A172 (cell line): ENCODE measurements at places on chromosomes 4 and X.

DNA sequence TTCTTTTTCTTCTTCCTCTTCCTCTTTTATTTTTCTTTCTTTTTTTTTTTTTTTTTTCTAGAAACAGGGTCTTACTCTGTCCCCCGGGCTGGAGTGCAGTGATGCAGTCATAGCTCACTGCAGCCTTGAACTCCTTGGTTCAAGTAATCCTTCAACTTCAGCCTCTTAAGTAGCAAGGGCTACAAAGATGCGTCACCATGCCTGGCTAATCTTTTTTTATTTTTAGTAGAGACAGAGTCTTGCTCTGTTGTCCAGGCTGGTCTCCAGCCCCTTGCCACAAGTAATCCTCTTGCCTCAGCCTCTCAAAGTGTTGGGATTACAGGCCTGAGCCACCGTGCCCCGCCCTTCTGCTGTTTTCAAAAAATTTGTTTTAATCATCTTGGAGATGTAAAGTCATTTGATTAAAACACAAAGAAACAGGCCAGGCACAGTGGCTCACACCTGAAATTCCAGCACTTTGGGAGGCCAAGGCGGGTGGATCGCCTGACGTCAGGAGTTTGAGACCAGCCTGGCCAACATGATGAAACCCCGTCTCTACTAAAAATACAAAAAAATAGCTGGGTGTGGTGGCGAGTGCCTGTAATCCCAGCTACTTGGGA, 28.1 kb downstream of the SYNPO2 start:
- no peak for DNase-seq

DNA sequence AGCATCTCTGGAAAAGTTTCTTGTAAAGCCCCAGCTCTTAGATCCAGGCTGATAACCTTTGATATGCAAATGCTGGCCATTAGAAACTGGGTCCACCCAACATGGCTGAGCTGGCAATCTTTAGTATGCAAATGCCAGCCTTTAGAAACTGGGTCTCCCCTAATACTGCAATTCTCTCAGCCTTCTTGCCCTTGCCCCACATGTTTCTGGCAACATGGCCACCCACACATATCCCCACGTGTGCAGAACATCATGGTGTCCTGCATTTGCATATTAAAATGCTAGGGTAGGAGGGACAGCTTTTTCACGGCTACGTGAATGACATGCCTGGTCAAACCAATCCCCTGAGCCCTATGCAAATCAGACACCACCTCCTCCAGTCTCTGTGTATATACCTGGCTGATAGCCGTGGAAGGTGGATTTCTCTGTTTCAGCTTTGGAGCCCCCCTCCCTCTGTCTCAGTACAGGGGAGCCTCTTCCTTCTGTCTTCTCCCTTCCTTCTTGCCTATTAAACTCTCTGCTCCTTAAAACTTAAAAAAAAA, 344.0 kb upstream of the NWD2 start:
- no peak for DNase-seq

GRCh38 chrX:10208953-10209352, 52.2 kb downstream of the CLCN4 start:
- no peak for DNase-seq

- DNase-seq = peak; percentile 45
These were observed 138.8 kb upstream of the DCAF8L1 start for GRCh38 chrX:28120072-28120471.

DNA sequence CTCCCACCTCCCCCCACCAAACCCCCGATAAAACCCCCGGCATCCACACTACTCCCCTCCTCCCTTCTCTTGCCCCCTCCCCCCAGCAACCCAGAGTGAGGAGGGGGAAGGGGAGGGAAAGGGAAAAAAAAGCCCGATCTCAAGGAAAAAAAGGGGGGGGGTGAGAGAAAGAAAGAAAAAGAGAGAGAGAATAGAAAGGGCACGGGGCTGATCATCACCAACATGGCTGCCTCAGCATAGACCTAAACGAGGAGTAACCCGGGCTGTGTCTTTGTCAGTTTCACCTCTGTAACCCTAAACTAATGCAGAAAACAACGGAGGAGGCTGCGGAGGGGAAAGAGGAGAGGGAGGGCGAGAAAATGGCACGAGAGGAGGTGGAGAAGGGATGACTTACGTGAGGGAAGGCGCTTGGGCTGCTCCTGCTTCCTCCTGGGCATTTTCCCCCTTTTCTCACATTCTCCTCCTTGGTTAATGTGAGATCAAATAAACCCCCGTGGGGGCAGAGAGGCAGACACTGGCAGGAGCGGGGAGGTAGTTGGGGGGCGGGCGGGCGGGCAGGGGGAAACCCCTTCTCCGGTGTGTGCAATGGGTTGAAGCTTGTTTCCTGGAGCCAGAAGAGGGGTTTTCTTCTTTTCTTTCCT, 532 bp downstream of the ZNF827 start:
- peak; percentile 18 for DNase-seq

DNA sequence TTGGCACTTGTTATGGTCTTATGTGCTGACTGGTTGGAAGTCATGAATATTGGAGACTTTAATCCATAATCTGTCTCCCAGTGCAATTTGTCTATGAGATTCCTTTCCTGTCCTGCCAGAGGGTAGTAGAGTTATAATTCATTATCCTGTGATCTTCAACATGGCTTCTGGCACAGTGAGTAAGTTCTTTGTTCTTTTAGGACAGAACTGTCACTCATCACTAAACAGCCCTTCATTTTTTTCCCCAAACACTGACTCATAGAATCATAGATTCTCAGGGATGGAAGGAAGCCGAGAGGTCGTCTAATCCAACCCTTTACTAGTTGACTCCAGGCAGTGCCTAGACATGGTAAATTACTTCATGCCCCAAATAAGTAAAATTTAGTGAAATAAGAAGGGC, 78.4 kb downstream of the LUZP4 start:
- DNase-seq = no peak

GRCh38 chrX:110310000-110310790, 7.7 kb downstream of the AMMECR1 start:
- DNase-seq = no peak

DNA sequence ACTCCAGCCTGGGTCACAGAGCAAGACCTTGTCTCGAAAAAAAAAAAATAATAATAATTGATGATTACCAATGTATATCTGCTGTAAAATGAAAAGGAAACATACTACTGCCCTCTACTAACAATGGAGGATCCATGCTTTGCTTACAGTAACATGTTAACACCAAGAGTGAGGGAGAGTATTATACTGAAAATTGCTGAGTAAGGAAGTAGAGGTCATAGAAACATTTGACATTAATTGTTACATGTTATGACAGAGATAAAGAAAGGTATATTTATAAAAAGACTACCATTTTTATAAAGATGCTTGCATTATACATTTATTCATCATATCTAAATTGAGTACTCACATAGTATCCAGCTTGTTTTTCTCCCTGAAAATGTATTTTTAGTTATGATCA, 1989.8 kb upstream of the TENM3 start:
- DNase-seq = no peak

- no peak for DNase-seq
These were observed 726.4 kb upstream of the MAGEB2 start for GRCh38 chrX:29488919-29489318.

- no peak for DNase-seq
These were observed 10.4 kb downstream of the AFF1 start for GRCh38 chr4:86944964-86945781.

DNA sequence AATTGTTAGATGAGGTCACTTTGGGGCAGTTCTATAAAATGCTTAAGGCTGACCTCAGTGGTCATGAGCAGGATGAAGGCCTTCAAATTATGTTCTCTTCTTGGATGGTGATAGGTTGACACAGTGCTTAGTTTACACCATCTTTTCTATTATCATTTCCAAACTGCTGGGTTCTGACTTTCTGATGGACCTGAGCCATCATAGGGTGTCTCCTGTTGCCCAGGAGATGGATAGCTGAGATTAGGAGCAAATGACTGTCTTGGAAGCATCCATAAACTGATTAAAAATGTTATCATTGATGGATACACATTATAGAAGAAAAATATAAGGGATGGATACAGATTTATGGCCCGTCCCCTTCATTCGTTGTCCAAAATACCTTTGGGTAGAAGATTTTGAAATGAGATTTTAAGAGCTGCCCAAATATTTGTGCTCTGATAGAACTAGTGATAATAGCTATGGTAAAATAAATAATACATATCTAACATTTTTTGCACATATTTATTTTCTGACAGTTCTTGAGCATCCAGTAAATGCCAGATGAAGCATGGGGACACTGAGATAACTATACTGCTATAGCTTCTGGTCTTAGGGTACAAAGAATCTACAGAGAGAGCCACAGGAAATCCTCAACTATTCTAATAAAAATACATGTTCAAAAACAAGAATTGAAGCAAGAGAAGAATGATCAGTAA, 839.4 kb upstream of the LCORL start:
- no peak for DNase-seq

DNA sequence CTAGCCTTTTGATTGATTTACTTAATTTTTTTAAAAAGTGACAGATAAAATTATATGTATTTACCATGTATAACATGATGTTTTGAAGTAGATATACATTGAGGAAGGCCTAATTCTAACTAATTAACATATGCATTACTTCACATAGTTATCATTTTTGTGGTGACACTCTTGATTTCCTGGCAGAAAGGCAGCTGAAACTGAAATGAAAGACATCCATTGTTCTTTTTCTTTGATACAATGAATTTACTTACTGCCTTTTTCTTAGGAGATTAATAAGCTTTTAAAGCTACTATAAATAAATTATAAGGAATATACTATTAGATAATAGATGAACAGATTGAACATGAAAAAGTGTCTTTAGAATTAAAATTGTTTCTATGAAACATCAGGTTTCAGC, 26.7 kb downstream of the ANKRD50 start:
- no peak for DNase-seq

GRCh38 chr4:2787230-2788100, 5.4 kb upstream of the SH3BP2 start:
- DNase-seq = no peak

- peak; percentile 57 for DNase-seq
These were observed 18.7 kb downstream of the NDNF start for GRCh38 chr4:121053601-121054143.

DNA sequence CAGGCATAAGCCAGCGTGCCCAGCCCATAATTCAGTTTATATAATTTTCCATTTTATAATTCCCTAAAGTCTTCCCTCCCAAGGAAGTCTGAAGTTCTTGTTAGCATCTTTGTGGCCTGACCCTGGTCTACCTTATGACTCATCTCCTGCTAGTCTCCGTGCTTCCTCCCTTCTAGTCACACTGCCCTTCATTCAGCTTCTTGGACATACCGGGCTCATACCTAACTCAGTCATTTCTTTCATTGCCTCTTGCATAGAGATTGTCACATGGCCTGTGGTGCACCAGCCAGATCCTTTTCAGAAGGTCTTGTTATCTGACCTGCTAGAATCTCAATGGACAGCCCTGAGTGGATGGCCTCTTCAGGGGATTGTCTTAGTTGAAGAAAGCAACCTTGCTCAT, 22.8 kb upstream of the MAML3 start:
- peak; percentile 27 for DNase-seq

DNA sequence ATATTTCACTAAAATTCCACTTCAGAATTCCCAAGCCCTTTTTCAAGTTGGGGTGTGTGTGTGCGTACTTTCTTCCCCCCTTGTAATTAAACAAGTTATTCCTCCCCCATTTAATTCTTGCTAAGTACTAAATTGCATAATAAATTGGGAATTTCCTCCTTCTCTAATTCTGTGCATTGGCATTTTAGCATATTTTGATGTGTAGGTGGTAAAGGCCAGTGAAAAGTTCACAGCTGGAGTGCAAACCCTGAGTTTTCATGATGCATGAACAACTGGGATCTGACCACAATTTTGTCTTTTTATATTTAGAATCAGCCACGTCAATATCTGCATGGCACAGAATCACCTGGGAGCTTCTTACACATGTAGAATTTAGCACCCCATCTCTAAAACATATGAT, 18.5 kb downstream of the ANXA3 start:
- no peak for DNase-seq

GRCh38 chr4:6450709-6451108, 21.7 kb downstream of the PPP2R2C start:
- DNase-seq = no peak

DNA sequence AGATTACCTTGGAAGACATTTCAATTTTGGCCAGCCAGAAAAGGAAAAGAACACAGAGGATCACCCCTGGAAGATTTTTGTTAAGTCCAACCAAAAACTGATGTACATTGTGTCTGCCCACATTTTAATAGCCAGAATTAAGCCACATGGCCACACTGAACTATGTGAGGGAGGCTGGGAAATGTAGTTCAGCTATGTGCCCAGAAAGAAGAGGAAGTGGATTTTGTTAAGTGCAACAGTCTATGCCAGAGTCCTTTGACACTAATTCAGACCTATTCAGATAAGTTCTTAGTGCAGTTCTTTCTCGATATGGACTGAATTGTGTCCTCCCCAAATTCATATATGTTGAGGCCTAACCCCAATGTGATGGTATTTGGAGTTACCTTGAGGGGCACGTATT, 18.4 kb downstream of the PRPS1 start:
- DNase-seq = no peak

DNA sequence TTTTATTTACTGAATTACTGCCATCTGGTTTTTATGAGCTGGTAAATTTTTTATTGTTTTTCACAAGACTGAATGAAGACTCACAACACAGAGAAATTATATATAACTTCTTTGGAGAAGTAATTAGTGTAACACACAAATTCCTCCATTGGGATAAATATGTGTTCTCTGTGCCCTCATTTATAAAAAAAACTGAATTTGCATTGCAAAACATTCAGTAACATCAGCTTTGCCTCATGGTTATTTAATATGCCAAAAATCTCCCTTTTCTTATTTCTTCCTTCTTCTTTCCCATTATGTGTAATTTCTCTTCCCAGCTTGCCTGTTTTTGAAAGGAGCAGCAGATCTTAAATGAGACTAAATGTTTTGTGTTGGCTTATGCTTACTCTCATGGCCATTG, 18.5 kb downstream of the CASP6 start:
- no peak for DNase-seq
